ENCODE measurements at places on chromosomes 4 and X.

DNA sequence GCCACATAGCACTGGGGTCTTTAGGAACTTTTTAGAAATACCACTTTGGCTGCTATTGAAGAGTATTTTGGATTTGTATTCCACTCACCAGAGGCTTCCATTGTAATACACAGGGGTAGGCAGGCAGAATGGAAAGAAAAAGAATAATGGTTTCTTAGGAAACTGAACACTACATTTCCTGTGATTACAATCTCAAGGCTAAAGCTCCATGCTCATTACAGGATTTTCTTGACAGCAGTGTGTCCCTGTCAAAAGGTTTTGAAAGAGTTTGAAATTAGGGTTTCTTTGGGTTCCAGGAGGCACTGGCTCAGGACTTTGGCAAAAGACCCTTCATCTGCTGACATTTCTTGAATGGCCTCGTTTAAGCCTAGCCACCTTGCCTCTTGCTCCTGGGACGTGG, 74.8 kb upstream of the STIM2 start:
- DNase-seq: no peak

DNA sequence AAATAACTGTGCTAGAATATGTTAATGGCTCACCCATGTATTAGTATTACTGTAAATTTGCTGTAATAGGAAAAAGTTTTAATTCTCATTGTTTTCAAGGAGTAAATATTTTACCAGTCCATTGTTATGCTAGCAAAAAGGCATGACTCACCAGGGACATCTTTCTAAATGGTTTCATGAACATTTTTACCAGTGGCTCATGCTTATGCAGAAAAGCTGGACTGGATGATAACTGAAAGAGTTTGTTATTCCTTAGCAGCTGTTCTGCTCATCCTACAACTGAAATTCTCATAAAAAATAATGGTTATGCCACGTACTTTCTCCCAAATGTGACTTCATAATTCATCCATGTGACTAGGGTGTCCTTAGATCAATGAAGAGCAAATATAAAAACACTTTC, 111.9 kb upstream of the PCDH18 start:
- DNase-seq: no peak

DNA sequence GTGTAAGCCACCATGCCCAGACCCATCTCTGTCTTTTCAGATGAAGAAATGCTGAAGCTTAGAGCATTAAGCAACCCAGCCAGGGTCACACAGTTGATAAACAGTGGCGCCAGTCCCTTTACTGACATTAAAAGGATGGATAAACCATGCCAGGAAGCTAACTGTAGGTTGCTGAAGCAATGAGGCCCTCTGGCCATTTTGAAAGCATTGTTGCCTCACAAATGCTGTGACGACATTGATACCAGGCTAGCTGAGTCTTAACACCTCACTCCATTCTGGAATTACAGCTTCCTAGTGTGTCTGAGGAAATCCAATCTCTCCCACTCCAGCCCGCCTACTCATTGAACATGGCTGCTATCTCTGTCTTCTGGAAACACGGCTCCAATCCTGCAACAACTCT, 89.7 kb downstream of the LNX1 start:
- no peak for DNase-seq

GRCh38 chrX:39440799-39441284, 639.6 kb downstream of the MID1IP1 start:
- peak; percentile 18 for DNase-seq

DNA sequence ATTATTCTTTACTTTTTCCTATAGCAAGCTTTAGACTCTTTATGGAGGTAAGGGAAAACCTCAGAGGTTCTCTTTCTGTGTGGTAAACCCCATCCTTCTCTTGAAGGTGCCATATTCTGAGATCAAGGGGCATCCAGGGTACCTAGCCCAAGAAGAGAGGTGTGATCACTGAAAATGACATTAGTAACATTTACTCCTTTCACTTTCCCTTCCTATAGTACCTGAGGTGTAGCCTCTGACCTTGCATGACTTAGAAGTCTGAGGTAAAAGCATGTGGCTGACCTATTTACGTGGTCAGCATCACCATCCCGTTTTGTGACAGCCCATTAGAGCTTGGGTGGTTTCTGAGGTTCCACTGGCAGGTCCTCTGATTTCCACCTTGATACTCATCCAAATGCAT, 25.7 kb downstream of the SGMS2 start:
- DNase-seq: no peak

- no peak for DNase-seq
Observed at GRCh38 chr4:2058264-2059045, 672 bp upstream of the NAT8L start.

Measured in activated CD4-positive, alpha-beta T cell treated with anti-CD3 and anti-CD28 coated beads, Interleukin-2, amount 50 U/mL, for 48 hours (primary cell).